ENCODE measurements at places on chromosomes 16 and 17.
A peak's percentile ranks its signal among the peaks of the same experiment; 100 is the strongest.

GRCh38 chr17:9226794-9227135 is 205.5 kb downstream of the NTN1 start:
- no peak overlapping the region for H3K27ac ChIP-seq
- no peaks in the 10 kb centered on the region for H3K27me3 ChIP-seq
- no peak for DNase-seq
- no peak overlapping the region for H3K4me3 ChIP-seq
- H3K4me1 ChIP-seq: no peaks in the 10 kb centered on the region

- H3K4me1 ChIP-seq: peaks cover 4% of the 10 kb centered on the region
- H3K4me3 ChIP-seq: peak overlapping the region; percentile 77
- H3K27me3 ChIP-seq: no peaks in the 10 kb centered on the region
- no peak for DNase-seq
- H3K36me3 ChIP-seq: no peaks in the 10 kb centered on the region
Measured at GRCh38 chr17:18182978-18183333, 672 bp upstream of the ALKBH5 start.

GRCh38 chr16:873889-874288 is 73.4 kb upstream of the GNG13 start:
- no peak overlapping the region for H3K27ac ChIP-seq
- no peaks in the 10 kb centered on the region for H3K27me3 ChIP-seq
- H3K4me1 ChIP-seq: no peaks in the 10 kb centered on the region
- no peak for DNase-seq
- no peak overlapping the region for H3K4me3 ChIP-seq
- no peaks in the 10 kb centered on the region for H3K36me3 ChIP-seq

DNA sequence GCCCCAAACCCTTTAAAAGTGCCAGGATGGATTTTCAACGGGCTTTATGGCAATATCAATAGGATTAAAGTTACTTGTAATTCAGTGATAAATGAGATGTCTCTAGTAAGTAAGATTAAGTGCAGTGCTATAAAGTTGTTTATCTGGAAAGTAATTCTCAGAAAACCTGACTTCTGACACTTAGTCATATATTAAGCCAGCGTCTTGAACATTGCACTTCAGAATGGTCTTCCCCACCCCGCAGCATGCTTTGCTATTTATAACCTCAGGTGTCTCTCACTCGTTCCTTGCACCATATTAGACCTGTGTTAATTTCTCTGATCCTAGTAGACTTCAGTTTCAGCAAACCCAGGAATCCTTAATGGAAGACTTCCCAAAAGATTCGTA is 2.1 kb upstream of the MAF start:
- H3K27ac ChIP-seq: peak overlapping the region; percentile 89
- H3K4me1 ChIP-seq: peaks cover 9% of the 10 kb centered on the region
- H3K36me3 ChIP-seq: no peaks in the 10 kb centered on the region
- H3K27me3 ChIP-seq: no peaks in the 10 kb centered on the region
- DNase-seq: no peak

GRCh38 chr16:75742424-75743047 is 16.2 kb upstream of the CPHXL start:
- no peak overlapping the region for H3K4me3 ChIP-seq
- H3K27me3 ChIP-seq: no peaks in the 10 kb centered on the region
- H3K4me1 ChIP-seq: no peaks in the 10 kb centered on the region
- no peaks in the 10 kb centered on the region for H3K36me3 ChIP-seq
- no peak for DNase-seq
- H3K27ac ChIP-seq: no peak overlapping the region

- H3K4me3 ChIP-seq: no peak overlapping the region
- H3K4me1 ChIP-seq: no peaks in the 10 kb centered on the region
- no peaks in the 10 kb centered on the region for H3K36me3 ChIP-seq
- H3K27ac ChIP-seq: peak overlapping the region; percentile 74
Measured at GRCh38 chr16:4136229-4136813, 20.1 kb upstream of the ADCY9 start.

DNA sequence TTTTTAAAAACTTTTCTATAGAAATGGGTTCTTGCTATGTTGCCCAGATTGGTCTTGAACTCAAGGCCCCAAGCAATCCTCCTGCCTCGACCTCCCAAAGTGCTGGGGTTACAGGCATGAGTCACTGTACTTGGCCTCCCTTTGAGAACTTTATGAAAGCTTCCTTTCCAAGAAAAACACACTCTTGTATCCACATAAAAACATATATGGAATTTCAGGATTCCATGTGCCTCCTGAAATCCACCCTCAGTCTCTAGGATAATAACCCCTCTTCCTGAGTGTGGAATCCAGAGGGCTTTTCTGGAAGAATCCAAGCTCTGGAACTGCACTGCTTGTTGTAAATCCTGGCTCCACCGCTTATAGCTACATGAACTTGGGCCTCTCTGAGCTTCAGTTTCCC is 53.2 kb upstream of the MRTFB start:
- no peaks in the 10 kb centered on the region for H3K36me3 ChIP-seq
- H3K4me1 ChIP-seq: no peaks in the 10 kb centered on the region
- no peaks in the 10 kb centered on the region for H3K27me3 ChIP-seq
- no peak overlapping the region for H3K4me3 ChIP-seq

- no peak within 1 kb of the TSS for H3K27ac ChIP-seq
- no peaks in the 10 kb centered on the region for H3K27me3 ChIP-seq
- H3K4me1 ChIP-seq: no peaks in the 10 kb centered on the region
- no peak within 1 kb of the TSS for H3K4me3 ChIP-seq
- DNase-seq: peak; percentile 78
- no peaks in the 10 kb centered on the region for H3K36me3 ChIP-seq
Measured at GRCh38 chr17:8397636-8398035, at the start of gene RNF222. Gene RNF222, minus strand, starts transcription at chr17:8397827. Its CDS starts 4,366 bp downstream, at chr17:8393461.

DNA sequence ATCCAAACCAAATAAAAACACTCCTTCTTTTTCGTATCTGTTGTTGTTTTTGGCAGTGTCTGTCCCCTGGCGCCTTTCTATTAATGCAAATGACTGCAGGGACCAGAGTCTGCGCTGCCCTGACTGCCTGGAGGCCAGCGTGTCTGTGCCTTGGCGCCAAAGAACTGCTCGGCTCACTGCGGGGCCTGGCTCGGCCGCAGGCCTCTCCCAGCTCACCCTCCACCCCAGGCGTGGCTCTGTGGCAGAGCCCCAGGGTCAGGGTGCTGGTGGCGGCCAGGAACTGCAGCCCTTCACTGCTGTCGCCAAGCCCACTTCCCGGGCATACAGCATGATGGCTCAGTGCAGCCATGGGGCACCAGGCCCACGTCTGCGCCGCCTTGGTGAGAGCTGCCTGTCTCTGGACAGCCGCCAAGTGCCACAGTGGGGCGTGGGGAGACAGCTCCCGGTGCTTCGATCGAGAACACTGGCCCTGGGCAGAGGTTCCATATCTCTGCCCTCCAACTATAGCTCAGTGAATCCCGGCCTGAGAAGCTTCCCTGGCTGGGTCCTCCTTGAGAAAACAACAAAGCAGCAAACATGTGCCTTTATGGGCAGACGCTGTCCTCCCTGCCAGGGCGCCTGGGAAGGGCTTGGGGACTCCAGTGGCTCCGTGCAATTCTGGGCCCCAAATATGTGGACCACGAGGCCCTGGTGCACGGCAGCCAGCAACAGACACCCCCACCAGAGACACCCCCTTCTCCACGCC is 11.1 kb downstream of the CANT1 start:
- no peak for DNase-seq
- H3K4me3 ChIP-seq: no peak overlapping the region
- H3K4me1 ChIP-seq: peaks cover 28% of the 10 kb centered on the region
- no peaks in the 10 kb centered on the region for H3K36me3 ChIP-seq
- H3K27ac ChIP-seq: peak overlapping the region; percentile 43
- no peaks in the 10 kb centered on the region for H3K27me3 ChIP-seq

DNA sequence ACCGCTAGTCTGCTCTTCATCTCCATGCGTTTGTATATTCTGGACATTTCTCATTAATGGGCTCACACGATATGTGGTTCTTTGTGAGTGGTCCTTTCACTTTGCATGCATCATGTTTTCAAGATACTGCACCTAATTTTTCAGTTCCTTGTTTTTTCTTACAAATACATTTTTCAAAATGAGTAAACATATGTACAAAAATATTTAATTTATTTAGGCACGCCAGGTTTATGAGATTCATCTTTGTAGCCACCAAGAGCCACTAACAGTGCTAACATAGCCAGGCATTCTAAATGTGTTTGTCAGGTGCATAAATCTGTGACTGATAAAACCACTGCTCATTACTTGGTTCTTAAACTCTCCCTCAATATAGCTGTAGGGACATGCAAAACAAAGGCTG is 375.3 kb downstream of the WWOX start:
- DNase-seq: no peak
- no peaks in the 10 kb centered on the region for H3K27me3 ChIP-seq
- H3K27ac ChIP-seq: no peak overlapping the region
- H3K4me3 ChIP-seq: no peak overlapping the region
- no peaks in the 10 kb centered on the region for H3K36me3 ChIP-seq

DNA sequence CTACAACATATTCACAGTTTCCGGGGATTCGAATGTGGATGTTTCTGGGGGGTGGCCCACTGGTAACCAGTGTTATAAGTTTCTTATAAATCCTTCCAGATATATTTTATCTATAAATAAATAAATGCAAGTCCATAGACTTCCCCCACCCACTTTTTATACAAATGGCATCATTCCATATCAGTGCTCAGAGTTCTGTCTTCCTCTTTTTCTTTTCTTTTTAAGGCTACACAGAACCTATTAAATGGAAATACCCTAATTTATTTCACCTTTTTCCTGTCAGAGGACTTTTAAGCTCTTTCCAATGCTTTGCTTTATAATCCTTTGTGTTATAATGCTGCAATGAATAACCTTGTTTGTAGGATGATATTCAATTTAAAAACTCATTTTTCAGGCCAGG is 3.8 kb downstream of the LGALS9 start:
- no peak for DNase-seq
- H3K27ac ChIP-seq: no peak overlapping the region
- H3K27me3 ChIP-seq: no peaks in the 10 kb centered on the region
- no peak overlapping the region for H3K4me3 ChIP-seq
- H3K36me3 ChIP-seq: no peaks in the 10 kb centered on the region
- H3K4me1 ChIP-seq: peaks cover 4% of the 10 kb centered on the region

- no peaks in the 10 kb centered on the region for H3K27me3 ChIP-seq
- no peak overlapping the region for H3K4me3 ChIP-seq
- no peak overlapping the region for H3K27ac ChIP-seq
Measured at GRCh38 chr16:12971241-12971640, 69.8 kb downstream of the SHISA9 start.

GRCh38 chr16:14658063-14658462 is 25.3 kb downstream of the BFAR start:
- H3K27me3 ChIP-seq: no peaks in the 10 kb centered on the region
- H3K4me3 ChIP-seq: no peak overlapping the region
- no peak for DNase-seq
- H3K27ac ChIP-seq: no peak overlapping the region
- peaks cover 4% of the 10 kb centered on the region for H3K36me3 ChIP-seq

DNA sequence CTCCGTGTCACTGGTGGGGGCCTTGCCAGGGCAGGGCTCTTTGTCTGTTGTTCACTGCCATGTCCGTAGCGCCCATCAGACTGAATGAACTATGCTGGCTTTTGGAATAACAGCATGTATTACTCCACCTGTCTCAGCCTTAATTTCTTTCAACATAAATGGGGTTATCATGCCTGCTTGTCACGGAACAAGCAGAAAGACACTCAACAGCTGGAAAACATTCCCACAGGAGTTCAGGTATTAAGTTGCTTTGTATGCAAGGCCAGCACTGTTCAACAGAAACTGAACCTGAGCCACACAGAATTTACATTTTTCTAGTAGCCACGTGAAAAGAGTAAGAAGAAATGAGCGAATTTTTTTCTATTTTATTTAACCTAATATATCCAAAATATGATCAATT is 13.1 kb downstream of the PPL start:
- H3K36me3 ChIP-seq: no peaks in the 10 kb centered on the region
- no peak for DNase-seq
- peak overlapping the region; percentile 81 for H3K27ac ChIP-seq
- no peak overlapping the region for H3K4me3 ChIP-seq

- H3K4me1 ChIP-seq: no peaks in the 10 kb centered on the region
- no peak overlapping the region for H3K27ac ChIP-seq
- H3K27me3 ChIP-seq: no peaks in the 10 kb centered on the region
- no peak overlapping the region for H3K4me3 ChIP-seq
Measured at GRCh38 chr16:57032931-57033330, 43.6 kb downstream of the NLRC5 start.

DNA sequence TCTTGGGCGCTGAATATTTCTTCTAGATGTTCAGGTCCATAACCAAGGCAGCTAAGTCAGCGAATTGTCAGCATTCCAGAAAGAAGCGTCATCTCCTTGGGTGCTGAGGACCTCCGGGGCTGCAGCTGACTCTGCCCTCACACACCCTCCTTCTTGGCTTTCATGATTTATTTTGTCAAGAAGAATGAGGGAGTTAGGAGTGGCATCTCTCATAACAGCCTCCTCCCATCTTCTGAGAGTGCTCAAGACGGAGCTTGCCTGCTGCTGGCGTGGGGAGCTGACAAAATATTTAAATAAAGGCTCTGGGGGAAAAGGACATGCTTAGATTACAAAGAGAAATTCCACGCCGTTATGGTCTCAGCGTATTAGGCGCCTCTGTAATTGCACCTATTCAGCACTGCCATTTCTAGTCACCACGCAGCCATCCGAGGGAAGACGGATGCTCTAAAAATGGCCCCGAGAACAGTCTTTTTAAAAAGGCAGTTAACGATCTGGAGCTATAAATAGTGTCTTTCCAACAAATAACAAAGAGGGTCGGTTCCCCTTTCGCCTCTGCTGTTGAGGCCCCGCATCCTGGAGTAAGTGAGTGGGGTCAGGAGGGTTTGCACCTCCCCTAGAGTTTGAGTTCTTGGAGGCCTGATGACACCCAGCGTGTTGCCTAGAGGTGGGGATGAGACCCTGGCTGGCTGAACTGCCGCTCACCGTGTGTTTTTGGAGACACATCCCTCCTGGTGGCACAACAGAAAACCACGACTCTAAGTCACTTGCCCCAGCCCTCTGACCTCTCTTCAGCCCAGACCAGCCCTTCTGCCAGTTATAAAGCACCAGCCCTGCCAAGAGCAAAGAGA is 187.0 kb downstream of the CCDC182 start:
- H3K27ac ChIP-seq: no peak overlapping the region
- no peaks in the 10 kb centered on the region for H3K36me3 ChIP-seq
- H3K4me3 ChIP-seq: no peak overlapping the region
- H3K4me1 ChIP-seq: no peaks in the 10 kb centered on the region

- H3K27me3 ChIP-seq: no peaks in the 10 kb centered on the region
- H3K4me3 ChIP-seq: no peak overlapping the region
- no peak overlapping the region for H3K27ac ChIP-seq
- no peaks in the 10 kb centered on the region for H3K4me1 ChIP-seq
- H3K36me3 ChIP-seq: no peaks in the 10 kb centered on the region
- DNase-seq: peak; percentile 19
Measured at GRCh38 chr17:16938496-16939207, 33.3 kb downstream of the TNFRSF13B start.
